Frontal cortex (tissue), 4 donors: ENCODE measurements at places on chromosomes 11 and 22. TPM values are rescaled to one million over a fixed set of nuclear protein-coding genes. Genes with fewer than 3 reads are reported as not detected.

Gene ROBO4
- 1.6 TPM for total RNA-seq

Gene C11orf16
- total RNA-seq: not detected

Gene SNX32
- total RNA-seq: 6.1 TPM

Gene CALCA
- total RNA-seq: not detected

Gene MPZL3
- 2.4 TPM for total RNA-seq

Gene APOBEC3H
- total RNA-seq: not detected

Gene MAPK11
- total RNA-seq: 16.3 TPM

Gene CREBZF
- 78.3 TPM for total RNA-seq

Gene KCNJ11
- 11.0 TPM for total RNA-seq

Gene MS4A4A
- 2.0 TPM for total RNA-seq

Gene GP1BB
- 24.1 TPM for total RNA-seq

Gene BEST1
- 1.6 TPM for total RNA-seq

Gene HSPB2
- 0.82 TPM for total RNA-seq

Gene CHRM1
- total RNA-seq: 14.3 TPM

Gene MMP7
- not detected for total RNA-seq

Gene PRR33
- total RNA-seq: not detected

Gene TMEM151A
- total RNA-seq: 9.0 TPM

Gene RPUSD4
- 36.3 TPM for total RNA-seq

Gene OR6T1
- total RNA-seq: not detected
